Activated T-helper 1 cell treated with anti-CD3 and anti-CD28 coated beads, Interleukin-2, amount 50 U/mL, for 16 hours (primary cell): ENCODE measurements at places on chromosomes 5 and 9.

GRCh38 chr5:24059006-24059405 lies 551.6 kb downstream of the PRDM9 start:
- DNase-seq: no peak

GRCh38 chr5:54383225-54383901 lies 72.1 kb upstream of the HSPB3 start:
- DNase-seq: no peak

- DNase-seq: no peak
Observed at GRCh38 chr5:148163345-148163744, 5.0 kb upstream of the SPINK14 start.

DNA sequence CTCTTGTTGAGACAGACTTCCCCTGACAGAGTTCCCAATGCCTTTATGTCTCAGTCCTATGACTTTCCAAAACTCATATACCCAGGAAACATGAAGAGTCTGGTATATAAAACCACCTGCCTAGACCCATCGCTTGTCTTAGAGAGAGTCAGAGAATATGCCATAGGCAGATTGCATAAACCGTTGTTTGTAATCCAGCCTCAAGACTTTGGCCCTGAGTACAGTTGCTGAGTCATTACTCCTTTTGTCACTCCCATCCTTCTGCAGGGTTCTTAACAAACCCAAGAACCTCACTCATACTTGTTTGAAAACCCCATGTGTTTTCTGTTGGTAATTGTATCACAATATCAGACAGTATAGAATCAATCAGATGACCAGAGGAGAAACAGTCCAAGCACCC lies 616.3 kb downstream of the SLCO4C1 start:
- DNase-seq: no peak

DNA sequence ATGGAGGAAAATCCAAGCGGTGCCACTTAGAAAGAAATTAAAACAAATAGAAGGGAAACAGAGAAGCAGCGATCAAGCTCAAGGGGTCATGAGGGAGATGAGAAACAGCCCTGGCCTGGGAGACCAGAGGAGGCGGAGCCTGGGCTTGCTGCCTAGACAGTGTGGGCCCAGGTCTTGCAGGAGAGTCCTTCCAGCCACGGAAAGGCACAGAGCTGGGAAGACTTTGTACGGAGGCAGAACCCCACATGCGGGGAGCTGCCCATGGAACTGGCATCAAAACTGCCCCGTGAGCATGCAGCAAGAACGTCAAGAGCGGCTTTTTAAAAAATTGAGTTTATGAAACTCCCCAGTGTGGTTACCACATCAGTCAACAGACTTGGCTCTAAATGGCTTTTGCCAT lies 119.4 kb downstream of the IRX1 start:
- no peak for DNase-seq

- DNase-seq: no peak
Observed at GRCh38 chr9:32954642-32955041, 46.8 kb downstream of the APTX start.

GRCh38 chr5:115453391-115454095 lies 91.0 kb downstream of the FEM1C start:
- no peak for DNase-seq

DNA sequence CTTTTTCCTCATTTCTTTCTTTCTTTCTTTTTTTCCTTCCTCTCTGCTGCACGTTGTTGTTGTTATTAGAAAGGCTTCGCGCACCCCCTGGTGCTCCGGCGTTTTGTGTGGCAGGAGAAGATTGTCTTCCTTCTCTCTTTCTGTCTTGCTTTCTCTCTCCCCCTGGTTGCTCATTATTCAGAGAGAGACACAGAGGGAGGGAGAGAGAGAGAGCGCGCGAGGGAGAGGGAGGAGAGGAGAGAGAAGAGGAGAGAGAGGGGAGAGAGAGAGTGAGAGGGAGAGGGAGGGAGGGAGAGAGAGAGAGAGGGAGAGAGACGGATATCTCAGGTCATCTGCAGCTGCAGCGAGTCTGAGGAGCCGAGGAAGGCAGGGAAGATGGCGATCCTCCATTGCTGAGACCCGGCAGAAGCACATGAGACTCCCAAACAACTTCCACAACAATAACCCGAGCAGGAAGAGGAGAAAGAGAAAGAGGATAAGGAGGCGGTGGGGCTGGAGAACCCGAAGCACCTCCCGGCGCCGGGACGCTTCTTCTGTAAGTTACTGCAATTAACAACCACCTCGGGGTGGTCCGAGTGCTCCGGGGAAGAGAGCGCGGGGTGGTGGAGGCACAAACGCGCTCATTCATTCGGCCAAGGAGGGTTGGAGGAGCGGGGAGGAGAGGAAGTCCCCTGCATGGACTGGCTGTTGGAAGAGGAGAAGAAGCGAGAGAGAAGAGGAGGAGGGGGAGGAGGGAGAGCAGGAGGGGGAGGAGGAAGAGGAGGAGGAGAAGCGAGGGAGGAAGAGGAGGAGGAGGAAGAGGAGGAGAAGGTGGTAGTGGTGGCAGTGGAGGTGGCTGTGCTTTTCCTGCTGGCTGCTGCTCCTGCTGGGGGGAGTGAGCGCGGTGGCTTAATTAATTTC lies at the start of gene ZNF462:
TSS of gene ZNF462 (plus strand) at position 346 of the 900 bp plus-strand sequence. CDS start 60,218 bp downstream, outside the sequence.
- no peak for DNase-seq

GRCh38 chr5:65668696-65669095 lies 43.9 kb downstream of the SHLD3 start:
- DNase-seq: no peak

DNA sequence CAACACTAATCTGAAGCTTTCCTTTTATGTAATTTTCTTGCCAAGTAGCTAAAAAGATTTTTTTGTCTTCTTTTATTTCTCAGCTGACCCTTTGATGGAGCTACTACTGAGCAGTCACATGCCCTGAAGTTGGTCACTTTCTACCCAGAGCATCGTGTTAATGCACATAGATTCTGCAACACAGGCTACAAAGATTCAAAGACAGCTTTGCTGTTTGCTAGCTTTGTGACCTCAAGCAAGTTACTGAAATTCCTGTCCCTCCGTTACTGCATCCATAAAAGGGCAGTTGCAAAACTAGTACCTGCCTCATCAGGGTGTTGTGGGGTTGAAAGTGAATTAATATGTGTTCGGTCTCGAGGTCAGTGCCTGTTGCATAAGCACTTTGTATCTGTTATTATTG lies 179.9 kb downstream of the GAS1 start:
- no peak for DNase-seq

DNA sequence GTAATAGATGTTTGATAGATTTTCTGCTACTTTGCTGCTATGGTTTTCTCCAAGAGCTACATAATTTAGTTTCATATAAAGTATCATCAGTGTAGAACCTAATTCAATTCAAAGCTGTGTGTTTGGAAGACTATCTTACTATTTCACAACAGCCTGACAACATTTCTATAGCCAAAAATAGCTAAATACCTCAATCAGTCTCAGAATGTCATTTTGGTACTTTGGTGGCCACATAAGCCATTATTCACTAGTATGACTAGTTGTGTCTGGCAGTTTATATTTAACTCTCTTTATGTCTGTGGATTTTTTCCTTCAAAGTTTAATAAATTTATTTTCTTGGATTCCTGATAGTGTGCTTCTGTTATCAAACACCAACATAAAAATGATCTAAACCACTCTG lies 35.1 kb upstream of the CCDC152 start:
- no peak for DNase-seq

DNA sequence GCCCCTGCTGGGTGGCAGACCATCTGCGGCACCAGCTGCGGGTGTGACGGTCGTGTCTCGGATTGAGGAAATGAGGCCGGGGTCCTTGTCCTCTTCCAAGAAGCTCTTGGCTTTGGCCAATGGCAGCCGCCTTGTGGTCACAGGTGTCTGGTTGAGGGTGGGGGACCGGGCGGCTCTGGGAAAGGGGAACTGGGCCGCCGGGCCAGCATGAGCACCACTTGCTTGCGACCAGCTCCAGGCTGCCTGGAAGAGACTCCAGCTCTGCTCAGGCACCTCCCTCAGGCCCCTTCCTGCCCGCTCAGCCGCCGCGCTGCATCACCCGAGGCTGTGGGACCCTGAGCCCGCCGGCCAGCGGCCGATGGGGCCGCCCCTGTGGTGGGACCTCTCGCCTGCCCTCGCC lies 59.7 kb downstream of the RXRA start:
- no peak for DNase-seq

DNA sequence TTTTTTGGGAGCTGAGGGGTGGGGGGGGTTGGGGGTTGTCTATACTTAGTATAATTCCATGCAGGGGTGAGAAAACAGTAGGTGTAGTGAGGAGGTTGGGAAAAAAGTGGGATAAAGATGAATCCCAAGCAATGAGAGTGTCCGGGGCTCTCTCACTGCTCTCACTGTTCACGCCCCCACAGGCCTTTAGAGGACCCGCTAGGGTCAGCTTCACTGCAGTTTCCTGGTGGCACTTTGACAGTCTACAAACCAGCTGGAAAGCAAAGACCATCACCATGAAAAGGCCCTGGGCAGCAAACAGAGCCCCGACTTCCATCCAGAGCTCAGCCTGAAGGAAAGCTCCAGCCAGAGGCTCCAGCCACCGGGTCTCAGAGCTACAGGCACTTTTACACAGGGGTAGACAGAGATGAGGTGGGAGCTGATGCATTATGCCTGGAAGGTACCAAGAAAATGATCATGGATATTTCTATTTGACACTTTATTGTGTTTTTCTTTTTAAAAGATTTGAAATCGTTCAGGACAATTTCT lies 355.1 kb downstream of the ADAMTS6 start:
- no peak for DNase-seq

DNA sequence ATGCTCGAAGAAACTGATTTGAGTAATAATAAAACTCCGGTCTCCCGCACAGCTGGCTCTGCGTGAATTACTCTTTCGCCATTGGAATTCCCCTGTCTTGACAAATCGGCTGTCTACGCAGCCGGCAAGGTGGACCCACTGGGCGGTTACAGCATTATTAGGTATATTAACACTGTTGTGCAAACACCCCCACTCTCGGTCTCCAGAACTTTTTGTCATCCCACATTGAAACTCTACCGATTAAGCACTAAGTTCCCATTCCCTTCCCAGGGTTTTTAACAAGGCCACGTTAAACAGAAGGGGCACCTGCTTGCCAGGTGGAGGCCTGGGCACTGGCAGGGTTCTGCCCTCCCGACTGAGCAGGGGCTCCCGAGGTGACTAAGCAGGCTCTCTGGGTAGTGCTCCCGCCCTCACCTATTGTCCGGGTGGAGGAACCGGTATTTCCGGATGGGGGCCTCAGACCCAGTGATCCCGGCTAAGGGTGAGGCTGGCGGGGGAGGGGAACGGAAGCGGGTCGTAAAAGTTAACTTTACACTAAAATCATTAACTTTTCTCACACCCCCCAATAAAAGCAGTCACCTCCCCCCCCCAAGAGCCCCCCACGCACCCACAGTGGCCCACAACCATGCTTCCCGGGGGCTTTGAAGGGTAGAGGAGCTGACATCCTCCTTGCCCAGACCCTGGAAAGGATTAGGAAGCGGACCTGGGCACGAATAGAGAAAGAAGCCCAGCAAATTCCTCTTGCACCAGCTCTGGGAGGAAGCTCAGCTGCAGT lies 53.5 kb upstream of the TJP2 start:
- no peak for DNase-seq

- no peak for DNase-seq
Observed at GRCh38 chr9:134889386-134890154, 9.0 kb downstream of the FCN2 start.

- no peak for DNase-seq
Observed at GRCh38 chr5:124621279-124621678, 125.2 kb downstream of the ZNF608 start.

- no peak for DNase-seq
Observed at GRCh38 chr5:172669386-172670004, 28.4 kb downstream of the NEURL1B start.

DNA sequence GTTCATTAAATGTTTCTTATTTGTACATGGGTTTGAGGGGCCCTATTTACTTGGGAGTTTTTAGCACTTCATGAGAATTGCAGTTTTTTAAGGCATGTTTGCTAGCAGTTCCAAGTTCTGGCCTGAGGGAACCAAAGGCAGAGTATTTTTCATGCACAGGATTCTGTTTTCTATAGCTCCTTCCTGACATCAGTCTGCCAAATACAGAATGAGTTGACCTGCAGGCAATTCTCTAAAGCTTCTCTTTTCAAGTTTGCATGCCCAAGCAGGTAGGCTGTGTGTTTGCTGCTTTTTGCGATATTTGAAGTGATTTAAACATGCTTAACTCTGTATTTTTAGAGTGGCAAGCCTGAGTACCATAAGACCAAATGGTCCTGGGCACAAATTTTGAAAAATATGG lies 75.8 kb downstream of the AOPEP start:
- no peak for DNase-seq

- no peak for DNase-seq
Observed at GRCh38 chr5:89309268-89309667, 426.3 kb upstream of the MEF2C start.

DNA sequence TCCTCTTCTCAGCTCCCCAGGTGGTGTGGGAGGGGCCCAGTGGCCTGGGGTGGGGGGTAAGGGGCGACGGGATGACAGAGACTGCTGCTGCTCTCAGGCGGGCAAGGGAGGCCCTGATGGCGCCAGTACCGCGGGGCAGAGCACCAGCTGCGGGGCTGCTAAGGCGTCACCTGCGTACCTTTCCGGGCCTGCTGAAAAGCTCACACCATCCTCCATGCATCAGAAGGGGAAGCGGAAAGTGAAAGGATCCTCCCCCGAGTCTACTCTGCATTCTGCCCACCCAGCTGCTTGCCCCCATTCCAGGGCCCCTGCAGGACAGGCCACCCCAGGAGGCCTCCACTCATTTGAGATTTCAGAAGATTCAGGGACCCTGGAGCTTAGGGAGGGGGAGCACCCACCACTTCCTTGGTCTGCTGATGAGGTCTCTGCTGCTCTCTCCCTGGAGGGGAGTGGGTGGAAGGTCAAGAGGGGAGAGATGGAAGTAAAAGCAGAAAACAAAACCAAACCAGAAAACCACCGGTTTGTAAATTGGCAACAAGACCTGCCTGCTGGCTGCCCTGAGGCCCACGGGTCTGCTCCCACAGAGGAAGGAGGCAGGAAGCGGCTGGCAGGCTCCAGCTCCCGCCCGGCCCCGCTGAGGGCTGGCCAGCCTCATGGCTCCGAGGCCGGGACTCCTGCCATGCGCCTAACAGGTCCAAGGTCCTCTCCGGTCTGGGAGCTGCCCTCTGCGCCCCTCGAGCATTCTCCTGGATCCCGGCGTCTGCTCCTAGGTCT lies 33.6 kb downstream of the PRRT1B start:
- DNase-seq: peak; percentile 28

DNA sequence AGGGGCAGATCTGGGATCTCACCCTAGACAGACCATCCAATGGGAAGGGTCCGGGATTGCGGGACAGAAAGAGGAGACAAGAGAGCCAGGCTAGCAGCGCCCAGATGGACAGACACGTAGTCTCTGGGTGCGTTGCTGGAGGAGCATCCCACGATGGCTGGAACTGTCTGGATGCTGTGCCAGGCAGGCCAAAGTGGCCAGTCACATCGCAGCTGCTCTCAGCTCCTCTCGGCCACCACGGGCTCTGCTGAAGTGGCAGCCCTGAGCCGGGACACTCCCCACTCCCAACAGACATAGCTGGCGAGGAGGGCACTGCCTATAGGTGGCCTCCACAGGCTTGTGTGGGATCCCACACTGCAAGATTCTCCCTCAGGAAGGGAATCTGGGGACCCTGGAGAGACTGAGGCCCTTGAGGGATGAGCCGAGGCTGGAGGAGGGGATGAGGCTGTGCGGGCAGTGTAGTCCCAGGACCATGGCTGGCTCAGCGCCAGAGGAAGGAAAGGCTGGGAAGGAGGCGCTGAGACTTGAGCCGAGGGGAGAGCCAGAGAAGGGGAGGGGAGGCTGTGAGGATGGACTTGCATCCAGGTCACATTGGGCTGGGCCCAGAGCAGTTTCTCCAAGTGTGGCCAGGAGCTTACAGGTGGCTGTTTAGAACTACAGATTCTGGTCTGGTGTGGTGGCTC lies 10.3 kb upstream of the WDR5 start:
- no peak for DNase-seq
